ENCODE measurements at places on chromosomes 1 and 21. TPM values are rescaled to one million over a fixed set of nuclear protein-coding genes. Genes with fewer than 3 reads are reported as not detected.

Gene AHCTF1
- 32.3 TPM for total RNA-seq

Gene DRAXIN
- 0.40 TPM for total RNA-seq

Gene CCSAP
- total RNA-seq, result 8.7 TPM

Gene A3GALT2
- total RNA-seq, result not detected

Gene FAM76A
- 20.1 TPM for total RNA-seq

Gene ZBTB37
- total RNA-seq, result 13.0 TPM

Gene PLCH2
- 19.6 TPM for total RNA-seq

Gene TLCD4
- 0.12 TPM for total RNA-seq

Gene OR2L5
- not detected for total RNA-seq

Gene NR1I3
- not detected for total RNA-seq

Gene FCRL2
- total RNA-seq, result not detected
